GM06990 (cell line): ENCODE measurements at places on chromosomes 2 and 18.

GRCh38 chr18:24482821-24483220, 22.4 kb downstream of the HRH4 start:
- no peak for DNase-seq

GRCh38 chr2:54597153-54597848, 126.2 kb upstream of the EML6 start:
- DNase-seq = no peak

GRCh38 chr18:6281874-6282273, 132.8 kb downstream of the L3MBTL4 start:
- DNase-seq = no peak

- peak; percentile 8 for DNase-seq
Observed at GRCh38 chr2:226652369-226652768, 147.3 kb downstream of the IRS1 start.

- DNase-seq = no peak
Observed at GRCh38 chr18:45889419-45890064, 64.1 kb downstream of the SIGLEC15 start.

DNA sequence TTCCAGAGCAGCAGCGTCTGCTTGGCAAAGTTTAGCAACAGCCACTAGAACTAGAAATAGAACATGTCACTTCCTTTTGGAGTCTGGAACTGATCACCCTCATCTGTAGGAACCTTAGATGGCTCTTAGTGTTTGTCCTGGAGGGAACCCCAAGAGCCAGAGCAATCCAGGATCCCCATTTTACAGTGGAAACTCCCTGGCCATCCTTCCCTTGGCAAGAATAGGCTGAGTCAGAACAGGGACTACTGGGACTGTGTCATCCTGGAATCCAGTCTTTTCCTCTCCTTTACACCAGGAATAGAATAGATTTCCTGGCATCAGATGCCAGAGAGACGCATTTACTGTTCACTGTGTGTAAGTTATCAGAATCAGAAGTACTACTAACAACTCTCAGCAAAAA, 33.2 kb upstream of the GRHL1 start:
- no peak for DNase-seq

DNA sequence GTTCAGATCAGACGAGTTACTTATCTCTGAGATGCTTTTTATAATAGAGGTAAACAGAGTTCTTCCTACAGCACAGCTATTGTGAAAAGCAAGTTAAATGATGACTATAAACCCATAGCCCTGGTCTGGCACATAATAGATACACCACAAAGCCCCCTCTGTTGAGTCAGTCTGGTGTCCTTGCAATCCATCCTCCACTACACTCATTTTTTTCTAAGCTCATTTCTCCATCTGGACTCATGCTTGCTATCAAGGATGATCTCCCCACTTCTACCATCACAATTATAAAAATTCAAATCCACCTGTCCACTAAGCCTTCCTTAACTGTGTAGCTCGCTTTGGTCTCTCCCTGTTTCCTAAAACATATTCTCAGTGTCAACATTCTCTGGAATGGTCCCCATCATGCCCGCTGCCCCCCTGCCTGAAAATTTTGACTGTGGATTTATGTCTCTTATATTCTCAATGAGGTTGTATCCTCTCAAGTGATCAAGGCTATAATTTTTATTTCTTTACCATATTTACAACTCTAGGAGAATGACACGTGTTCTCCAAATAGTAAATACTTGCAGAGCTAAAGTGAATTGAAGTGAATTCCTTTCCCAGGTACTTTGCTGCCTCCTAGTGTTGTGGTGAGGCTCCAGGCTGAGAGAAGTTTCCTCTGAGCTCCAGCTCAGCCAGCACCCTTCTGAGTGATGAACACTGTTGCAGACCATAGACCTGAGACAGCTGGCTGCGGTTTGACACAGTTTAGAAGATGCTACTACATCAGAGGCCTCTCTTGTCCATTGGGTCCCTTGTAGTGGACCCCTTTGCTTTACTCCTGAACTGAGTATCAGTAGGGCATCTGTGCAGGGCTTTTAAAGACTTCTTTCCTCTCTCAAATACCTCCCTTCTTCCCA, 108.7 kb downstream of the DPP10 start:
- no peak for DNase-seq

- no peak for DNase-seq
Observed at GRCh38 chr2:85195956-85196355, 62.8 kb downstream of the TCF7L1 start.

- DNase-seq = no peak
Observed at GRCh38 chr2:60309941-60310660, 243.4 kb downstream of the BCL11A start.

GRCh38 chr2:235312571-235312970, 181.3 kb upstream of the AGAP1 start:
- DNase-seq = no peak

DNA sequence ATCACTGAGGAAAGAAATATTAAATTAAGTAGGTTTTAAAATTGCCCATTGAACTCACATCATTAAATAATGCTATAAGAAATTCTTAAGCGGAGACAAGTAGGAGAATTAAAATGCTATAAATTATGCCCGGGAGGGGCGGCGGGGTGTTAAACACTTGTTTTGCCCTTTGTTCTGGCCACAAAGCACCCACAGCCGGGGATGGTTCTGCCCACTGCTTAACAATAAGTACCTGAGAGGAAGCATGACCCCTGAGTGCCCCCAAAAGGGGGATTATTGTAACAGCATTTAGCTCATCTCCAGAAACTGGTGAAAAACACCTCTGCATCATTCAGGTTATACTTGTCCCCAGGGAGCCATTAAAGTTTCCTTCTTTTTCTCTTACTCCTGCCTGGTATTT, 332.7 kb upstream of the POU3F3 start:
- DNase-seq = no peak
